ENCODE measurements at places on chromosomes 12 and 14.

DNA sequence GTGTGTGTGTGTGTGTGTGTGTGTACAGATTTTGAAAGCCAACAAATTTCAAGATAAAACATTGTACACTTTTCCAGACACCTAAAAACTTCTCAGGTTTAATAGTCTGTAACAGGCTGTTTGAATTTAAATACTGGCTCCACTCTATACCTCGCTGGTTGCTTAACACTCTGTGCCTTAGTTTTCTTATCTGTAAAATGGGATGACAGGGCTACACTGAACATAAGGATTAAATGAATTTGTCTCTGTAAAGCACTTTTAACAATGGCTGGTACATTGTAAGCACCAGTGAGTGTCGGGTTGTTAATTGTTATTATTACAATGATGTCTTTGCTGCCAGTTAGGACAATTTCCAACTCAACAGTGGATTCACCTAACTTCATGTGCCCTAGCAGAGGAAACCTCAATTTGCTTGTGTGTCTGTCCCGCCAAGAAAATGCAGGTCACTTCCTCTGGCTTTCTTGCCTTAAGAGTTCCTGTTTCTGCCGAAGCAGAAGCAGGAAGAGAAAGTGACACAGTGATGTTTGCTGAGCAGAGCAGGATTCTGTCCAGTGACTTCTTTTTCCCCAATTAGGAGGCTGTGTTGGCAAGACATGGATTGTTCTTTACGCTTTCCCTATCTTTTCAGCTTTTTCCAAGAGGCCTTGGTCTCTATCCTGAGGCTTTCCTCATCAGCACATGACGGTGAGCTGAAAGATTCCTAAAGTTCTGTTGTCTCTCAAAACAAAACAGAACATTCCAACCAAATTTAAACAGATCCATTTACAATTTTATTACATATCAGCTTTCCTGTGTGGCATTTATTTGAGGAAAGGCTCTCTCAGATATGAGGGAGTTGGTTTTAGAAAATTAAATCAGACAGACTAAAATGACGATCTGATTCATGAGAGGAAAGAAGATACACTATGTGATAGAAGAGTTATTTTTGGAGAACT, 154.1 kb upstream of the ATP2B1 start:
- peak; percentile 37 for DNase-seq

- no peak for DNase-seq
These were observed 6.8 kb upstream of the ASIC1 start for GRCh38 chr12:50050410-50051098.

DNA sequence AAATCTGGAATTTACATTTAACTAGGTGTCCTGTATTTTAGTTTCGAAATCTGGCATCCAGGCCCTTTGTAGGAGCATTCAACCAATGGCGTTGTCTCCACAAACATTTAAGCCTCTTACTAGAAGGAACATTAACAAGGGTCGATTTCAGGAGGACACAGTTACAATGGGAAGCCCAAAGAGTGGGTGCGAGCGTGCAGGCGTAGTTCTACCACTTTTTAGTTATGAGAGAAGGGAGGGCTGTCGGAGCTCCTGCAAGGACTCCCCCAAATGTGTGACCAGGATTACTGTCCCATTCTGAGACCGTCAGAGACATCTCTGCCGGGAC, 365 bp upstream of the ABHD4 start:
- no peak for DNase-seq

- DNase-seq: no peak
These were observed 15.4 kb downstream of the MON2 start for GRCh38 chr12:62481843-62482540.

DNA sequence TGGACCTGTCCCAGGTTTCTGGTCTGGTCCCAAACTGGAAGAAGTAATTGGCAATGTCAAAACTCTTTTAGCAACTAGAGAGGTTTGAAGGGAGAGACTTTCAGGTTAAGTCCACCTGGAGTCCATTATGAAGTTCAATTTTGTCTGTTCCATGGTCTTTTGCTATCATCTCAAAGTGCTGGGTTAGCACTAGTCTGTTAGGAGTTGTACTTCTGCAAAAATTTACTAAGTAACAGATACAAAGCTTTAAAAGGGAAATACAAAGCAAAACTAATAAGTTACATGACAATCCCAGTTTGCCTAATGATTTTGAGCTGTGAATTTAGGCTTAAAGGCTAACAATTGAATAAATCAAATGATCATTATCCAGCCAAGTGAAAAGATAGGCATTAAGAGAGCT, 643.9 kb downstream of the C12orf50 start:
- no peak for DNase-seq

DNA sequence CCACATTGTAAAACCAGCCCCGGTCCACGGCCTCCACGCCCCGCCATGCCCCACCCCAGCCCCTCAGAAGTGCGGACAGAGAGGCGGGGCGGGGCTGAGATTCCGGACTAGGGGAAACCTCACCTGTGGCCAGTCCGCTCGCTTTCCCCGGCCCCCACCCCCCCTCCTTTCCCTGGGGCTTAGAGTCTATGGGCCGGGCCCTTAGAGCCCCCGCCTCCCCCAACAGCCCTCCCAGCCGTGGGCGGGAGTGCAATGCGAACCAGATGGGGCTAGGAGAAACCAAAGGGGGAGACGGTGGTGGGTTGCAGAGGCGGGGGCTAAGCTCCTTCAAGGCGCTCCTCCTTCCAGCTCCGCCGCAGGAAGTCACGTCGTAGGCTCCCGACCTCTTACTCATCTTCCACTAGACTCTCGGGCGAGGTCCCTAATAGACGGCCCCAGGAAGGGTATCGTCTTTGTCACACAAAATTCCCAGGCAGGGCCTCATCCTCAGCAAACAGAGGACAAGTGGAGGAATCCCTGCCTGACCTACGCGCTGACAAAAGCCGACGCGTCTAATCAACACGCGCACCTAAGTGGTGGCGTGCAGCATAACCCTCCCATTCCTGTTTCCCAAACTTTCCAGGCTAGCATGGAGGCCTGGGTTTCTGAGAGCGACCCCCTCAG, 1.1 kb upstream of the NAB2 start:
- peak; percentile 90 for DNase-seq

GRCh38 chr12:9066755-9067423, 48.8 kb downstream of the A2M start:
- DNase-seq: no peak

GRCh38 chr14:68673464-68673863, 119.4 kb downstream of the ZFP36L1 start:
- DNase-seq: no peak

GRCh38 chr12:24709216-24709615, 239.7 kb downstream of the BCAT1 start:
- DNase-seq: no peak

GRCh38 chr12:109033239-109034196, 12.7 kb upstream of the SVOP start:
- DNase-seq: no peak

DNA sequence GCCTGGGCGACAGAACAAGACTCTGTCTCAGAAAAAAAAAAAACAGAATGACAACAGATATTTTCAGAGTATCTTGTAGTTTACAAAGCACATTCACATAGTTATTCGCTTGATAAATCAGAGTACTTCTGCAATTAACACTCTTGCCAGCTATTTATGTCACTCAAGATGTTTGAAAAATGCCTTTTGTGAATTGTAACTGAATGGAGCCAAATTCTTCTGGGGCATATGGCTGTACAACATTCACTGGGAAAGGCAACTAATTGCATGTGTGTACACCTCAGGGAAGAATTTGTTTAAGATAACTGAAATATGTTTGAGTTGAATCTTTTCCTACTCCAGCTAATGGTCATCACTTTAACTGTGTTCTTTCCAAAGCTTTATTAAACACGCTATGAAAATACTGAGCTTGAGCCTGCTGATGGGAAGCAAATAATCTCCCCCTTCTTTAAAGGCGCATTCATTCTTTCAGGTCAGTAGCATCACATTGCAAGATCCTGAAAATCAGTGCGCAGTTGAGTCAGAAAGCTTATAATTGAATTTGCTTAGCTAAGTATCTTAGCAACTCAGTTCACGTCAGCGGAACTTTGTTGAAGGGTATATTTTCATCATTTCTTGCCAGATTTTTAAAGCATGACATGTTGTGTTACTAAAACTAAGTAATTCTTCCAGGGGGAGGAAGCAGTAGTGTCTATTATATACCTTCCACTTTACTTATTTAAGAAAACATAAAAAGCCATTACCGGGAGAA, 66.6 kb downstream of the SINHCAF start:
- DNase-seq: no peak

DNA sequence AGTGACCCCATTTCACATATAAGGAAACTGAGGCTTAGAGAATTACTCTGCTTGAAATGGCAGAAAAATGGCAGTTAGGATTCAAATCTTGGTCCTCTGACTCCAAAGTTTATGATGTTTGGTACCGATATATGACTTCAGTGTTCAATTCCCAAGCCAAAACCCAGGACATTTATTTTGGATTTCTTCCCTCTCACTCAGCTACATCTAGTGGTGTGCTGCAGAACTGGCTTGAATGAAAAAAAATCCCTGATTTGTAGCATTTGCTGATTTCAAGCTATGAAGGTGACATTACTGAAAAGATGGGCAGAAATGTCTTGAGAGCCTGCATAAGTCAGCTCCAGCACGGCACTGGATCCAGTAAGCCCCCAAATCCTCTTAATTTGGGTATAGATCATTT, 106.4 kb downstream of the EFCAB11 start:
- DNase-seq: no peak
